ENCODE measurements at places on chromosomes 5 and 9. TPM values are rescaled to one million over a fixed set of nuclear protein-coding genes. Genes with fewer than 3 reads are reported as not detected.

DNA sequence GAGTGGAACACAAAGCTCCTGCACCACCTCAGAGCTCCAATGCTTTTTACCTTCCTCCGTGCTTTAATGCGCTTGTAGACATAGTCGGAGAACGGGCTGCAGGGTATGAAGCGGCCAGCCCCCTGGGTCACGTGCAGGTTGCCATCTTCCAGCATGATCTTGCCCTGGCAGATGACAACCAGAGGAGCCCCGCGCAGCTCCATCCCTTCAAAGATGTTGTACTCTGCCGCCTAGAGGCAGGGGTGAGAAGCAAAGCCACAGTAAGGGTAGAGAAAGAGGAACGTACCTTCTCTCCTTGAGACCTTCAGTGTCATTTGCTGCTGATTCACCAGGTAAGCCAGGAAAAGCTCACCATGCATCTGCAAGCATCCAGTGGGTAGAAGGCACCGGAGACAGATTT lies 112.3 kb downstream of the DPYSL3 start:
- no peak for DNase-seq

- no peak for DNase-seq
These were observed 40.4 kb downstream of the C5 start for GRCh38 chr9:121009650-121010049.

DNA sequence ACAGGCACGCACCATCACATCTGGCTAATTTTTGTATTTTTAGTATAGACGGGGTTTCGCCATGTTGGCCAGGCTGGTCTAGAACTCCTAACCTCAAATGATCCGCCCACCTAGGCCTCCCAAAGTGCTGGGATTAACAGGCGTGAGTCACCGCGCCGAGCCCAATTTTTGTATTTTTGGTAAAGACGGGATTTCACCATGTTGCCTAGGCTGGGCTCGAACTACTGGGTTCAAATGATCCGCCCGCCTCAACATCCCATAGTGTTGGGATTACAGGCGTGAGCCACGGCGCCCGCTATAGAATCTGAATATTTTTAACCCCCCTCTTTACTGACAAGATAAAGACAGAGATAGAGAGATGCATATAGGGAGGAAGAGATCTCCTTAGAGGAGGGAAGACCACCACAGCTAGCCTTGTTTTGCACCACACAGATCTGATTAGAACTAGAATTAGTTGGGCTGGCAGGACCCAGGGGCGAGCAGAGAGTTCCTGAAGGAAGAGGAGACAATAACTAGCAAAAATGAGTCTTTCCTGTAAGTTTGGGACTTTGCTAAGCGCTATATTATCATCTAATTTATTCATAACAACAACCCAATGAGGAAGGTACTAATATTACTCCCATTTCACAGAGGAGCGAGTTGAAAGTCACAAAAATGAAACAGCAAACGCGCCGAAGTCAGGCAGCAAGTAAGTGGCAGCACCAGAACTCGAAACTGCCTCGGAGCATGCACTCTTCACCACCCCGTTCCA lies 1.5 kb upstream of the ANKHD1 start:
- DNase-seq: peak; percentile 22

DNA sequence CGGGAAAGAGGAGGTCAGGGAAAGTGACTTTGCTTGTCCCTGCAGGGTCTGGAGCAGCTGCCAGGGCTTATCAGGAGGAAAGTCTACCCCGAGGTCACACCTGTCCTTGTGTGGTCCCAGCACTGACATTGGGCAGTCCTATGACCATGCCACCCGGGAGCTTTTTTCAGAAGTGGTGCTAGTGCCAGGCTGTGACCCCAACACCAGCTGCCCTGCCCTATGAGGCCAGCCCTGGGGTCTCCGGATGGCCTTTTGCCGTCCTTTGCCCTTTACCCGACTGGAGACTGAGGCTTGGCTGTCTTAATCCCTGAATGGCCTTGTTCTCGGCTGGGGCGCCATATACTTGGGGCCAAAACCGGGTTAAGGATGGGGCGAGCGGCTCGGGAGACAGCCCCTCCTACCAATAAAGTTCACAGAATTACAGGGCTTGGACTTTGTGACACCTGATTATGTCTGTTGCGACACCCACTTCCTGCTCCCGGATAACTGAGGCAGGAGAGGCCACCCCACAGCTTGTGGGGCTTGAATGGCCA lies 22.2 kb upstream of the SLC9A3 start:
- DNase-seq: no peak

DNA sequence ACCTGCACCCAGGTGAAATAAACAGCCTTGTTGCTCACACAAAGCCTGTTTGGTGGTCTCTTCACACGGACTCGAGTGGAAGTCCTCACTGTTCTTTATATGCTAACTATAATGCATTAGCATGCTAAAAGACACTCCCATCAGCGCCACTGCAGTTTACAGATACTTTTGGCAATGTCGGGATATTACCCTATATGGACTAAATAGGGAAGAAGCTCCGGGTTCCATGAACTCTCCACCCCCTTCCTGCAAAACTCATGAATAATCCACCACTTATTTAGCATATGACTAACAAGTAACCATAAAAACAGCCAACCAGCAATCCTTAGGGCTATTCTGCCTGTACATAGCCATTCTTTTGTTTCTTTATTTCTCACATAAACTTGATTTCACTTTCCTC lies 426.2 kb upstream of the PTPRD start:
- DNase-seq: peak; percentile 21

DNA sequence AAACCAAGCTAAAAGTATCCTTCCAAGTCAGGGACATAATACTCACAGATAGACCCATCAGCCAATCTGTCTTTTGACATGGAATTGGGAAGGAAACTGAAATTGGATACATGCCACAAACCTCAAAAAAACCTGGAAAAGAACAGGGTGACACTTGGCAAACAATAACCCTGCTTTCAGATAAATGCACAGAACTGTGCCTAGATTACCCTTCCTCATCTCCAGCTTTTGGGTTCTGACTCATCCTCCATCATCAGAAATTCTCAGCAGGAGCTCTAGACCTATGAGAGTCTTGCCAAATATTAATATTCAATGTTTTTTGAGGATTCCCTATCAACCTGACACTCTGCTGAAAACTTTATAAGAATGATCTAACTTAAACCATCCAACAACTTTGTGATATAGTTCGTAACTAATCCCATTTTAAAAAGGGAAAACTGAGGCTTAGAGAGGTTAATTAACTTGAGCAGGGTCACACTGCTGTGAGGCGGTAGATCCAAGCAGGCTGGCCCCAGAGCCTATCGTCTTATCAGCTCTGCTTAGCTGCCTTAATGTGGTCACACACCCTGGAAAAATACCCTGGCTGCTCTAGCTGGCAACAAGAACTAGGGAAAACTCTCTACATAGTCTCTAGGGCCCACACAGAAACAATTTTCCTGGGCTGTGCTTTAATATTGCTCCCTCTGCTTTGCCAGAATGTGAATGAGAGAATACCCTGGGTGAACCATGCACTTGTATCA lies 157.0 kb upstream of the TRPC7 start:
- peak; percentile 60 for DNase-seq

DNA sequence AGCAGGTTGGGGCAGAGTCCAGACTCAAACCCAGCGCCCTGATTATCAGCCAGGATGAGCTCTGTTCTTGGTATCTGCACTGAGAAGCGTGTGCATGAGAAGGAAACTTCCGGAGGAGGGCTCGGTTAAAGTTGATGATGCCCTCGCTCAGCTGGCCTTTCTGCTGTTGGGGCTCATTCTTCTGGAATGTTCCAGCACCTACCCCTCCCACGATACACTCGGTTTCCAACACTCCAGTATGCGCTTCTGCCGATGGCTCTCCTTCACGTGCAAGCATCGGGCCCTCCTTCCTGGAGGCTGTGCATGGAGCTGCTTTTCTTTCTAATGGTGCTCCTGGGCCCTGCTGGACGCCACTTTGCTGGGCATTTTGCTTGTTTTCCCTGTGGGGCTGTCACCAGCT lies 134.0 kb downstream of the RXRA start:
- DNase-seq: no peak

- DNase-seq: no peak
These were observed 1.2 kb downstream of the SMC5 start for GRCh38 chr9:70260007-70260443.

- no peak for DNase-seq
These were observed 247.6 kb upstream of the PDE4D start for GRCh38 chr5:60141119-60141518.

GRCh38 chr5:13278148-13278547 lies 666.3 kb downstream of the DNAH5 start:
- DNase-seq: no peak

DOK3 gene
- 3.7 TPM for total RNA-seq

CDC20B gene
- total RNA-seq: not detected

SLCO6A1 gene
- total RNA-seq: 0.48 TPM

SPATA6L gene
- total RNA-seq: 3.1 TPM

SERF1A gene
- 13.2 TPM for total RNA-seq

PTGS1 gene
- not detected for total RNA-seq

KCNN2 gene
- 0.51 TPM for total RNA-seq

FST gene
- 1.7 TPM for total RNA-seq

CTSV gene
- 13.6 TPM for total RNA-seq

SPINK1 gene
- total RNA-seq: 0.51 TPM

ITGA1 gene
- total RNA-seq: 8.6 TPM

SLC34A3 gene
- total RNA-seq: not detected

All from Daoy (cell line).